ENCODE measurements at places on chromosomes 7 and 10. TPM values are rescaled to one million over a fixed set of nuclear protein-coding genes. Genes with fewer than 3 reads are reported as not detected.

Gene CCDC172
- total RNA-seq = not detected

Gene ANXA8
- 4.5 TPM for total RNA-seq

Gene GFRA1
- total RNA-seq = 0.46 TPM

Gene MYPN
- total RNA-seq = under 0.01 TPM

Gene MCM10
- 0.89 TPM for total RNA-seq

Gene STEAP1B
- 1.5 TPM for total RNA-seq

Gene IGF2BP3
- 53.6 TPM for total RNA-seq

Gene PPP1R17
- total RNA-seq = not detected

Gene LRMDA
- total RNA-seq = 0.30 TPM

Gene DPYSL4
- total RNA-seq = 6.3 TPM

Gene GNGT1
- not detected for total RNA-seq

Gene CLDN4
- total RNA-seq = 0.89 TPM

Measured in smooth muscle cell of the umbilical artery (primary cell).